ENCODE measurements at places on chromosomes 6 and 20. TPM values are rescaled to one million over a fixed set of nuclear protein-coding genes. Genes with fewer than 3 reads are reported as not detected.

Gene ISM1
- total RNA-seq = not detected

- no peak for DNase-seq
Observed at GRCh38 chr20:63107449-63108200, 100.9 kb upstream of the BHLHE23 start.

GRCh38 chr6:142954844-142955243, 9.9 kb upstream of the HIVEP2 start:
- no peak for DNase-seq

DNA sequence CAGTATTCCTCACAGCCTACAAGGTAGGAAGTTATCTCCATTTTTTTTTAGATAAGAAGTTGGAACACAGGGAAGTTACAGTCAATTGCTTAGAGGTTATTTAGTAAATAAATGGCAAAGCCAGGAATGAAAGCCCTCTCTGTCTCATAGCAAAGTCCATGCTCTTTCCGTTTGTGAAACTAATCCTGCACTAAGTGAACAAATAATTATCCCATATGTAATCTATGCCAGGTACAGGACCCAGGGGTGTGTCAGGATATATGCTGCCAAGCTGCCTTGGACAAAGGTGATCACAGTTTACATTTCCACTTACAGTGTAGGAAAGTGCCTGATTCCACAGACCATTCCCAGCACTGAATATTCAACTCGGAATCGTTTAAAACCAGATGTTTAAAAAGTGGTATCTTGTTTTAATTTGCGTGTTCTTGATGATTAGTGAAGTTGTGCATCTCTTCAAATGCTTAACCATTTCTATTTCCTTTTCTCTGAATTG, 13.6 kb upstream of the GMDS start:
- no peak for DNase-seq

DNA sequence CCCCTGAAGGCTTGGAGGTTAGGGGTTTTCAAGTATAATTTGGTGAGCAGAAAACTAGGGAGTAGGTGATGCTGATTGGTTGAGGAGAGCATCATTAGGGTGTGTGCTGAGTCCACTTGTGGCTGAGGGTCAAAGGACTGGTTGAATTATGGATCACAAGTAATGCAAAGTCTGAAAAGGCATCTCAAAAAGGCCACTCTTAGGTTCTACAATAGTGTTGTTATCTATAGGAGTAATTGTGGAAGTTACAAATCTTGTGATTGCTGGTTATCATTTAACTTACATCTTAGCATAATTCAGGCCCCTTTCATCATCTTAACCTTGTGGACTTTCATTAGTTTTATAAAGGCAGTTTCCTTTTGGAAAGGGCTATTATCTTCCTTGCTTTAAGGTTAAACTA, 60.8 kb downstream of the UBR2 start:
- no peak for DNase-seq

- DNase-seq = no peak
Observed at GRCh38 chr20:57474816-57475215, 50.1 kb downstream of the CTCFL start.
